Glutamatergic neuron (in vitro differentiated cells): ENCODE measurements at places on chromosomes 13 and 19. TPM values are rescaled to one million over a fixed set of nuclear protein-coding genes. Genes with fewer than 3 reads are reported as not detected.

Gene ARL11
- not detected for total RNA-seq

Gene DAND5
- total RNA-seq, result 0.44 TPM

Gene CDC42EP5
- not detected for total RNA-seq

GRCh38 chr13:109096101-109096500 is 466.7 kb downstream of the MYO16 start:
- H3K36me3 ChIP-seq, result peaks cover 20% of the 10 kb centered on the region
- H3K4me1 ChIP-seq, result no peaks in the 10 kb centered on the region
- DNase-seq, result no peak
- no peaks in the 10 kb centered on the region for H3K27me3 ChIP-seq

DNA sequence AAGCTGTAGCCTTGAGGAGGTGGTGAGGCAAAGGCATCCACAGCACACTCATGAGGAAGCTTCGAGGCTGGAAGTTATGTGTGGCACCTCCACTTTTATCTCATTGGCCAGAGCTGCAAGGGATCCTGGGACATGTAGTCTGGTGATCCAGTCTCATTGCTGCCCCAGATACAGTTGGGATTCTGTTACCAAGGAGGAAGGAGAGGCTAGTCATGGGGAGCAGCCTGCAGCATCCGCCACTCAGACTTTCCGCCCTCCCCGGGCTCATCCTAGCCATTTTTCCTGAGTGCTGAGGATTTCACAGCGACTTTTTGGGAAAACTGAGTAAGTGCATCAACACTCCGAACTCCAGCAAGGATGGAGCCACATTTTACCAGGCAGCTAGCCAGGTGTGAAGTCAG is 74.4 kb downstream of the DPF1 start:
- no peaks in the 10 kb centered on the region for H3K4me1 ChIP-seq
- peaks cover 6% of the 10 kb centered on the region for H3K27me3 ChIP-seq
- no peak overlapping the region for H3K27ac ChIP-seq

DNA sequence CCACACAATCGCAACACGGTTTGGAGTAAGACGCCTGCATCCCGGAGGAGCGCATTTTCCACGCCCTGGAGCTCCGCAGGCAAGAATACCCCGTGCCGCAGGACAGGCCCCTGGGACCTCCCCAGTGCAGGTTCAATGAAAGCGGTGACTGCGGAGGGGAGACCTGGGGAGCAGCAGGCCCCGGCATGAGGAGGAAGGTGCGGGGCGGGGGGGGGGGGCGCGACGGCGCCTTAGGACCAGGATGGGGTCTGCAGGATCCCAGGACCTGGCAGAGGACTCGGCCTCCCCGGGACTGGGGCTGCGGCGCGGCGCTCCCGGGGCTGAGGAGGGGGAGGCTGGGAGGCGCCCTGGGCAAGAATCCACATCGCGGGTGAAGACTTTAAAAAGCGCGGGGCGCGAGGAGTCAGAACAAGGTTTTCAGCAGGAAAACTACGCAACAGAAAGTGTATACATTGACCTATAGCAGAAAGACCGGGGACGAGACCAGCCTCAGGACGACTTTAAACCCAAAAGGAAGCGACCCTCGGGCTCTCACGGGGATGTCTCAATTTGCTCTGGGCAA is 432 bp downstream of the ZNF611 start:
- peak overlapping the region; percentile 52 for H3K27ac ChIP-seq
- peaks cover 8% of the 10 kb centered on the region for H3K36me3 ChIP-seq
- DNase-seq, result peak; percentile 63
- peaks cover 7% of the 10 kb centered on the region for H3K4me1 ChIP-seq
- peak overlapping the region; percentile 88 for H3K4me3 ChIP-seq

DNA sequence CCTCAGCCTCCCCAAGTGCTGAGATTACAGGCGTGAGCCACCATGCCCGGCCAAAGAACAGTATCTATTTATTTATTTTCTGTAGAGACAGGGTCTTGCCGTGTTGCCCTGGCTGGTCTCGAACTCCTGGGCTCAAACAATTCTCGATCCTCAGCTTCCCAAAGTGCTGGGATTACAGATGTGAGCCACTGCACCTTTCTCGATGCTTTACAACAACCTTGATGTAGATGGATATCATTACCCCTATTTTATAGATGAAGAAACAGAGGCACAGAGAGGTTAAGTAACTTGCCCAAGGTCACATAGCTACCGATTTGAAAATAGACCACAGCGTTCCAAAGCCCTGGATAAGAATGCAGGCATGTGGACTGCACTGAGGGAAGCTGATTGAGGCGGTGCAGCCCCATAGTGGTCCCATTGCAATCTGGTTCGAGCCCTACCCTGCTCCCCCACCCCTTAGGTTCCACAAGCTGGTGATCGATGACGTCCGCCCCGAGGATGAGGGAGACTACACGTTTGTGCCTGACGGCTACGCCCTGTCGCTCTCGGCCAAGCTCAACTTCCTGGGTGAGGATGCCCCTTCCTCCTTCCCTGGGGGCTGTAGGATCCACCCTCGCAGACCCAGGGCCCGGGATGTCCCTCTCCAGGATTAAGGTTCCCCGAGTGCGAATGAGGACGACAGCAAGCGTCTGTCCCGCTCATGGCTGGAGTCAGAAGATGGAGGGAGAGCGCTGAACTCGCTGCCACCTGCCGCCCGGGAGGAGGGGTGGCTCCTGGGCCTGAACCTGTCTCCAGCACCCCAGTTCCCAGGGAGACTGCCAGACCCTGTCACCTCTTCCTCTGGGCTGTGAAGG is 17.9 kb downstream of the MYBPC2 start:
- H3K27me3 ChIP-seq, result peaks cover 4% of the 10 kb centered on the region
- no peak for DNase-seq
- H3K4me1 ChIP-seq, result no peaks in the 10 kb centered on the region

DNA sequence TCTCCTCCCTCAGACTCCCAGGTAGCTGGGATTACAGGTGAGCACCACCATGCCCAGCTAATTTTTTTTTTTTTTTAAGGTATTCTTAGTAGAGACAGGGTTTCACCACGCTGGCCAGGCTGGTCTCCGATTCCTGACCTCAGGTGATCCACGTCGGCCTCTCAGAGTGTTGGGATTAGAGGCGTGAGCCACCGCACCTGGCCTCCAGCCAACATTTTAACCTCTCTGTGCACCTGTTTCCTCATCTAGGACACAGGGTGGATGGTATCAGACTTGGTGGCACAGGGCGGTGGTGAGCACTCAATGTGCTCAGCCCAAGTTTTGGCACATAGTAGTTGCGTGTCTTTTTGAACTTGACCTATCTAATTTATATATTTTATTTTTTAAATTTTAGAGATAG is 12.5 kb downstream of the APBA3 start:
- H3K27me3 ChIP-seq, result peaks cover 3% of the 10 kb centered on the region
- no peak overlapping the region for H3K27ac ChIP-seq
- no peak for DNase-seq

- no peak overlapping the region for H3K27ac ChIP-seq
- H3K4me1 ChIP-seq, result peaks cover 10% of the 10 kb centered on the region
- no peak for DNase-seq
- no peak overlapping the region for H3K4me3 ChIP-seq
- H3K27me3 ChIP-seq, result peaks cover 17% of the 10 kb centered on the region
Observed at GRCh38 chr19:18591735-18592385, 3.3 kb downstream of the REX1BD start.

GRCh38 chr19:1315470-1316166 is 29.9 kb downstream of the EFNA2 start:
- H3K27me3 ChIP-seq, result peaks cover 4% of the 10 kb centered on the region
- H3K27ac ChIP-seq, result no peak overlapping the region
- no peaks in the 10 kb centered on the region for H3K36me3 ChIP-seq

DNA sequence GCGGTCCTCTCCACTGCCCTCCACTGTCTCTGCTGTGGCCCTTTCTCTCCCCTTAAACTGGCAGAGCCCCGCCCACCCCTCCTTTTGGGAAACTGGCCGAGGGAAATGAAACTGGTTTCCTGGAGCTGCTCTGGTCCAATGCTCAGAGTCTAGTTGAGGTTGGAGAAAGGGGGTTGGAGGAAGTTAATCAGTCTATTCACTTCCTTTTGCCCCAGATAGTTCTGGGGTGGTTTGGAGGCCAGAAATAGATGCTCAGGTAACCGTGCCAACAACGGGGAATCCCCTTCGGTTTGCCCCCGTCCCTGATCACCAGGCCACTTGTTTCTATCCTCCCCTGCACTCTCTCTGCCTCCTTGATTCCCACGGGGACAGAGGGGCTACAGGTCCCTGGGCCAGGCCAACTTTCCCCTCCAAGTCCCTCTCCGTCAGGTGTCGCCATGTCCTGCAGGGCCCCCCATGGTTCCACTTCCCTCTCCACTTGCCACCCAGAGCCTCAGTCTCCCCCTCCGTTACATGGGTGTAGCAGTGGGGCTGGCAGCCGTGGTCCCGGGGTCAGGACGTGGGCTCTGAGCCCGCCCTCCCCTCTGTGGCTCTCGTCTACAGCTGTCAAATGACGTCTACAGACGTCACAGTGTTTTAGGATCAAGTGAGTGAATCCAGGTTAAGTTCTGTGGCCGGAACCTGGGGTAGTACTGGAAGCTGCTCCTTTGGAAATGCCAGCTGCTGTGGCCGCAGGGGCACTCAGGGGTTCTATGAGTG is at the start of gene IL4I1:
IL4I1 (minus strand) TSS at position 25 of the 759 bp plus-strand sequence. CDS start 727 bp downstream, outside the sequence.
- no peaks in the 10 kb centered on the region for H3K36me3 ChIP-seq
- H3K4me1 ChIP-seq, result no peaks in the 10 kb centered on the region
- H3K27ac ChIP-seq, result peak within 1 kb of the TSS; percentile 6
- no peak for DNase-seq
